ENCODE measurements at places on chromosomes 3 and 15. TPM values are rescaled to one million over a fixed set of nuclear protein-coding genes. Genes with fewer than 3 reads are reported as not detected.

Gene CHRFAM7A
- not detected for total RNA-seq

Gene CCR4
- not detected for total RNA-seq

Gene UROC1
- not detected for total RNA-seq

Gene ATP1B3
- 54.6 TPM for total RNA-seq
